Sciatic nerve (tissue), 2 donors: ENCODE measurements at places on chromosomes 7 and 10. TPM values are rescaled to one million over a fixed set of nuclear protein-coding genes. Genes with fewer than 3 reads are reported as not detected.

C10orf90 gene
- total RNA-seq = not detected

CPA2 gene
- 1.2 TPM for total RNA-seq

ACTL6B gene
- total RNA-seq = not detected

NACAD gene
- total RNA-seq = 12.0 TPM

GRCh38 chr10:44379907-44380306 is 5.0 kb downstream of the CXCL12 start:
- DNase-seq = peak; percentile 34

DNA sequence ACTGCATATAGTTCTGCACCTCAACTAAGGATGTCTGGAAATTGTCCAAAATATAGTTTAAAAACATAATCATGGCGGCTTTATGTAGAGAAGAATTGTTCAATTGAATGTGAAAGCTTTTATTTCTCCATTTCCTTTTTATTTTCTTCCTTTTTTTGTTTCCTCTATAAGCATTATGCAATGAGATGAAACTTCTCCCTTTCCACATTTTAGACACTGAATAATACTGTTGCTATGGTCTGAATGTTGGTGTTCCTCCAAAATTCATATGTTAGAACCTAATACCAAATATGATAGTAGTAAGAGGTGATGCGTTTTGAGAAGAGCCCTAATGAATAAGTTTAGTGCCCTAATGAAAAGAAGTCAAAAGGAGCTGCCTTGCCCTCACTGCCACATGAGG is 175.0 kb downstream of the RNLS start:
- DNase-seq = no peak

GRCh38 chr10:7606951-7607404 is 59.8 kb downstream of the ITIH5 start:
- DNase-seq = no peak

- no peak for DNase-seq
Observed at GRCh38 chr10:119872610-119872859, at the start of gene MCMBP. TSS of gene MCMBP (minus strand) at chr10:119872843. CDS start at chr10:119872584, 259 bp downstream.

DNA sequence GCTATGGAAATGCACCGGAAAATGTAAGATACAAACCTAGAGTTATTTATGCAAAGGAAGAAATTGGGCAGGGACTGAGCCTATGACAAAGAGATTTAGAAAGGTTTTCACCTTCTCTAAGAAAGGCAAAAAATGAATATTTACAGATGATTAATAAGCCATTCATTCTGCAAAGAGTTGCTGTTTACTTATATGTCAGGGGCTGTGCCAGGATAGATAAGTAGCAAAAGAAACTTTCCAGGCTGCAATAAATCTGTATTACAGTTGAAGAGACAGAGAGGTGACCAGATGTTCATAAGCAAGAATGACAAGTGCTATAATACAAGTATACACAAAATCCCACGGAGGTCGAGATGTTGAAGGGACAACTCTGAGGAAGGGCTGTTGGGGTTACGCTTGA is 299.6 kb downstream of the CALN1 start:
- DNase-seq = no peak

DNA sequence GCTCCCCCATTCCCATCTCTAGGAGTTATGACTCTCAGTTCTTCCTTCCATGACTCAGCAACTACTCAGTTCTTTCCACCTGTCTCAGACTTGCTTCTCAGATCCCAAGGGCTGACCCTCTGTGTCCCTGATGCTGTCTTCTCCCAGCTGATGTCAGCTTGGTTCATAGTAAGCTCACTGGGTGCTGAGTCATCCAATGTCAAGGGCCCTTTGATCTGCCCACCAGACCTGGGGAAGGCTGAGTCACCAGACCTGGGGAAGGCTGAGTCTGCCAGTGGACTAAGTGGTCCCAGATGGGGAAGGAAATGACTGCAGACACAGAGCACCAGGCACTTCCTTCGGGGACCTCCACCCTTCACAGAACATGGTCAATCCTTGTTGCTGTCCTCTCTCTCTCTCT is 76.1 kb upstream of the ZEB1 start:
- no peak for DNase-seq

- DNase-seq = no peak
Observed at GRCh38 chr7:256461-256940, 33.5 kb upstream of the FOXL3 start.

DNA sequence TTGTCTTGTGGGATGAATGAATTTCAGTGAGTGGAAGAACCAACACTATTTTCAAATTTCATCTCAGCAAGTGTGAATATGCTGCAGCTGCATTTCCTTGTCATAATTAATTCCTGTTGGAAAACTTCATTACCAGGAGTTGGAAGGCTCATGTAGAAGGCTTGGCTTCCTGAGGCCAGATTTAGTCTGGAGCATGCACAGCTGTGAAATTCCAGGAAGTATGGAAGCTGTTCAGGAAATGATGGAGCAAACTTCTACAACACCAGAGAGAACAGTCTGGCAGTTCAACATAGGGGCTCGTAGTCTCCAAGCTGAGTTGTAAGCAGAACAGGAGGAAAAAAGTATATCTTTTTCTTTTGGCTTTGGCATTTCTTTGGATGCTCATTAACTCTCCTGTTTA is 1439.9 kb upstream of the CELF2 start:
- no peak for DNase-seq

GRCh38 chr10:124708922-124709520 is 35.2 kb downstream of the FAM53B start:
- no peak for DNase-seq

DNA sequence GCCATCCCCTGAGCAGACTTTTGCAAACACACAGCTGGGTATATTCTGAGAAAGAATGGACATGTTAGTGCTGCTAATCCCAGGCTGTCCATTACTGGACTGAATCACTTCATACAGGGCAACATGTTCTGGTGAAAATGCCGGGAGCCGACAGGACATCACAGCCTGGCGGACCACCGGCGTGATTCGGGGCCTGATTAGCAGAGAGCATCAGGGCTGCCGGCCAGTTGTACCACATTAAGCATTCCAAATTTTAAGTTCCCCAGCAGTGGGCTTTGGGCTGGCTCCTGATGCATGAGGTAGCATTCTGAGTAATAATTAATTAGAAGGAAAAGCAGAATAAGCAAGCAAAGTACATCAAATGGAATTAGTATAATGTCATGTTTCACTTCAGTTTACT is 229.0 kb downstream of the GRID1 start:
- no peak for DNase-seq

GRCh38 chr10:106825576-106826364 is 338.7 kb downstream of the SORCS1 start:
- DNase-seq = no peak

DNA sequence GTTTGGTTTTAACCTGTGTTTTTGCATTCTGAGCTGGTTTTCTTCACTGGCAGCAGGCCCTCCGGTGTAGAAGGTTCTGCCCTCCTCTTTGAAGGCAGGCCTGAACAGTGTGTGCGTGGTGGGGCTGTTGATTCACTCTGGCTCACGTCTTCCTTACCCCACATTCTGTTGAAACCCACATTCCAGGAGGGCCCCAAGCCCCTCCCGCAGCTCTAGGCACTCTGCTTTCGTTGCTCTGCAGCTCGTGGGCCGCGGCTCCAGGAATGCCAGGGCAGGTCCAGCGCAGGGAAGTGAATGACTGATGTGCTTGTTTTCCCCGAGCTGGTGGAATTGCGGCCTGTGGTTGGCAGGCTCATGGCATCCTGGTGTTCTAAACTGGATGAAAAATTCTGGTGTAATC is 49.0 kb downstream of the HTRA1 start:
- no peak for DNase-seq

DNA sequence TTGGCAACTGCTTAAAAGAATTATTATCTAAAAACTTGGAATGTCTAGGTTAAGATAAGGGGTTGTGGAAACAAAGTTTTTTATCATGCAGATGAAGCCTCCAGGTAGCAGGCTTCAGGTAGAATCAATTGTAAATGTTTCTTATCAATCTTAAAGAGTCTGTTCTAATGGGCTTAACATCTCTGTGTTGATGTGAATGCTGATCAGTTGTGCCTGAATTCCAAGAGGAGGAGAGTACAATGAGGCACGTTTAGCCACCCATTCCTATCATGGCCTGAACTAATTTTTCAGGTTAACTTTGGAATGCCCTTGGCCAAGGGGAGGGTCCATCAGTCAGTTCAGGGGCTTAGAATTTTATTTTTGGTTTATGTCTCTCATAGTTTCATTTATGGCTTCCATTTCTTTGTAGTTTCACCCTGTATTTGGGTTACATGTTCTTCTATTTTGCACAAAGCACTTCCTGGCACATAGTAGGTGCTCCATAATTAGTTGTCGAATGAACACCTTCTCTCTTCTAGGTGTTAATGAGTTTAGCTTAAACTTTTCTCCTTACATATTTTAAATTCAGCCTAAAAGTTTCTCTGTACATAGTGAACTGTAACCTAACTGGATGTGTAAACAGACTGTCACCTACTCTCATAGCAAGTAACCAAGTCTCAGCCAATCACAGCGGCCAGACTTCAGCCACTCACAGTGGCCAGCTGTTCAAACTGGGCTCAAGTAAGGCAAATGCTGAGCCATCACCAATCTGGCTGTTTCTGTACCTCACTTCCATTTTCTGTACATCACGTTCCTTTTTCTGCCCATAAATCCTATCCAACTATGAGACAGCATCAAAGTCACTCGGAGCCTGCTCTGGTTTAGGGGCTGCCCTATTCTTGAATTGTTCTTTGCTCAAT is 34.7 kb downstream of the ALOX5 start:
- DNase-seq = no peak

DNA sequence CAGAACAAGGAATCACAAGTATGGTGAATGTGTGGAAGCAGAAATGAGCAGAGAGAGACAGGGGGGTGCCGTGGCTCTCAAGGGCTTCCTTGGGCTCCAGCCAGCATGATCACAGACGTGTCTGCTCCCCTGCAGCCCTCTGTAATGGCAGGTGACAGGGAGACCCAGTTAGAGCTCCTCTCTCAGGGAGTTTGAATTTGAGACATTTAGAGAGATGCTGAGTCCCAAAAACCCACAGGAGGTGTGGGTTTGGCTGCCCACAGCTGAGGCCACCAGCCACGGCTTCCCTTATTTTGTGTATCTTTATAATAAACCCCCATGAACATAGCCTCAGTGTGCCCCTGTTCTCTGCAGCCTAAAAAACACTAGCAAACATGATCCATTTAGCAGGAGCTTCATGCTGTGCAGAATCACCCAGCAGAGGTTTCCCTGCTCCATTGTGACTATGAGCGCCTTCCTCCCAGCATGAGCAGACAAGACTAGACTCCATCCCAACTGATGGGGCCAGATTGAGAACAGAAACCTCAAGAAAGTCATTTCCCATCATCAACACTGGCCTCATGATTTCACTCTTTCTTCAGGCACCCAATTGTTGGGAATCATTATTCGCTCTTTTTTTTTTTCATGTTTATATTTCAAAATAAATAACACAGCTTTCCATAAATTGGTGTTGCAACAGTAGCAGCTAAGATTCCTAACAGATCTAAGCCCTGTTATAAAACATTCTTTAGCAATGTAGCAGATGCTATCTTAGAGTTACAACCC is 13.4 kb downstream of the NOD1 start:
- DNase-seq = no peak
